NCI-H526 treated with DMSO at 0.1 percent for 48 hours (cell line): ENCODE measurements at places on chromosomes 2 and 18.

DNA sequence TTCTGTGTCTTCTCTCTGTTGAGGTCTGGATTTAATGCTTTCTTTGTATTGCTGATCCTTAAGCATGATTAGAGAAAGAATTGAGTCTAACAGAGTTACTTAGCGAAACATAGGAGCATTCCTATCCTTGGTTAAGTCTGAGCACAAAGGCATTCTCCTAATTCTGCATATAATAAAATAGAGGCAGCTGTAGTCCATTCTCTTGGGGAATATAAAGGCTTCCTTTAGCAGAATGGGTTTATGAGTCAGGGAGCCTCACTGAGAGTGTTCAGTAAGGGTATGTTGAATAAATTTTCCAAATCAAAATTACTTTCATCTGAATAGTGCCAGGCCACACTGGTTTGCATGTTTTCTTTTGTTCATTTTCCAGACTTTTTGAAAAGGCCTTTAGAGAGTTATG lies 101.5 kb downstream of the GALNT1 start:
- DNase-seq = no peak

- peak; percentile 21 for DNase-seq
Measured at GRCh38 chr2:54176577-54176976, 61.2 kb downstream of the ACYP2 start.

DNA sequence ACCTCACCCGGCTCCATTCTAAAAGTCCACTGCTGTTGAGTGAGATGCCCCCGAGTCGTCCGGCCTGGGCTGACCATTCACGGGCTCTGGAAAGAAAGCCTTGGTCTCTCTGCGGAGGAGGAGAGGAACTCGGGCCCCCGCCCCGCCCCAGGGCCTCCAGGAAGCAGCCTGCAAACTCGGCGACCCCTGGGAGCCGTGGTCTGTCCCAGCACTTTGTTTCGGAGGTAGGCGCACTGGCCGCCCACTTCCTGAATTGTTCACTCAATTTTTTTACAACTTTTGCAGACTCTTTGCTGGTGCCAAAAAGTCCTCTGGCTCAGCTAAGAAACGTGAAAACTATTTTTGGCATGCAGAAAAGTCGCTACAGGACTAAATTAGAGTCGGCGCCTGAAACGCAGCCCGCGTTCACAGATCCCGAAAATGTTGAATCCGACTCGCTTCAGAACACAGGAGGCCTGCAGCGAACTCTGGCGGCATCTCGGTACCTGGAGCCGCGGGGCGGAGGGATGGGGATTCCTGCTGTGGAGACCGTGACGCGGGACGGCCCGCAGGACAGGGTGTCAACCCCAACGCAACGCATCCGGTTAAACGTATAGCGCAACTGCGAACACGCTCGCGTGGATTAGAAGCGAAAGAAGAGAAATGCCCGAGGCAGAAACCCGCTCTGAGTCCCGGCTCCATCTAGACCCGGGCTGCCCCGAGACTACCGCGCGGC lies 1.5 kb downstream of the PXDN start:
- DNase-seq = no peak

DNA sequence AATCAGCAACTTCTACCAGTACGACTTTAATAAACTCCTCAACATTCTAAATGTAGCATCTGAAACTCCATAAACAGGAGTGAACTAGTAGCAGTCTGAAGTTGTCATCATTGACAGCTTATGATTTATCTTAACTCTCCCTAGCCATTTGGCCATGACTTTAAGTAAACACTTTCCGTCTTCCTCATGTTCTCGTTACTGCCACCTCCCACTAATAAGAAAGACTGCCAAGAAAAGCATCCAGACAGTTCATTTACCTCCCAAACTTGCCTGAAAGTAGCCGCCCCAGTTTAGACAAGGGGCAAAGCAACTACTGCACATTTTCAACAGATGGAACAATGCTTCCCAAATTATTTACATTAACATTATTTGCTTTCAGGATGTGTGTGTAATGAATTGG lies 287.5 kb downstream of the OSR1 start:
- no peak for DNase-seq

GRCh38 chr2:190435031-190435670 lies 27.0 kb downstream of the MFSD6 start:
- DNase-seq = no peak

DNA sequence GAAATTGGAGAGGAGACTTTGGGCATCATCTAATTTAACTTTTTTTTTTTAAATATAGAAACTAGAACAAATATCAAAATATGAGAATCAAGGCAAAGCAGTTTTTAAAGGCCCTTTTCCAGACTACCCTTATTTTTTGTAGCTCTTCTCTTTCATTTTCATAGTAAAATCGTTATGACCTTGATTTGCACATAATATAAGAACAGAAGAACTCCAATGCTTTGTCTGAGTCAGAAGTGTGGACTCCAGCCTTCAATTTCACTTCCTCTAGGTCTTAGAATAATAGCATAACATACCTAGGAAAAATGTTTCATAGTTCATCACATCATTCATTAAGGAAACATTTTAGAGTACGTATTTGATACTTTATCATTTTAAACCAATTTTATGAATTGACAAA lies 74.4 kb downstream of the ANKRD12 start:
- DNase-seq = no peak

GRCh38 chr2:237388036-237388435 lies 25.9 kb downstream of the COL6A3 start:
- DNase-seq = no peak

- DNase-seq = peak; percentile 4
Measured at GRCh38 chr2:43131051-43131889, 95.1 kb downstream of the ZFP36L2 start.

DNA sequence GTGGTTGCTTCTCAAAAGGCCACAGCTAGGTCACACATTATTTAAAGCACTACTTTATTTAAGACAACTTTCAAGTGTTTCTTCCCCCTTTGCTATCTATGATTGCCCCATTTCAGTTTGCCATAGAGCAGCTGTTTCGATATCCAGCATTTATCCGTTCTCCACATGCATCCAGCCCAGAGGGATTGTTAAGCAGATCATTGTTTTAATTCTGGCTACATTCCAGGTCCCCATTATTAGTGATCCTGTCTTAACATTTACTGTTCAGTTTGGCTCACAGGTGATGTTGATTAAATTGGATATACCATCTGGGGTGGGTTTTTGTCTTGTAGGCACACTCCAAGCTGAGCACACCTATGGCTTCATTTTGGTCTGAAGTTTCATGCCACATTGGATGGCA lies 638.7 kb downstream of the ZEB2 start:
- DNase-seq = no peak

- DNase-seq = no peak
Measured at GRCh38 chr2:178484245-178485041, 4.2 kb downstream of the PLEKHA3 start.

DNA sequence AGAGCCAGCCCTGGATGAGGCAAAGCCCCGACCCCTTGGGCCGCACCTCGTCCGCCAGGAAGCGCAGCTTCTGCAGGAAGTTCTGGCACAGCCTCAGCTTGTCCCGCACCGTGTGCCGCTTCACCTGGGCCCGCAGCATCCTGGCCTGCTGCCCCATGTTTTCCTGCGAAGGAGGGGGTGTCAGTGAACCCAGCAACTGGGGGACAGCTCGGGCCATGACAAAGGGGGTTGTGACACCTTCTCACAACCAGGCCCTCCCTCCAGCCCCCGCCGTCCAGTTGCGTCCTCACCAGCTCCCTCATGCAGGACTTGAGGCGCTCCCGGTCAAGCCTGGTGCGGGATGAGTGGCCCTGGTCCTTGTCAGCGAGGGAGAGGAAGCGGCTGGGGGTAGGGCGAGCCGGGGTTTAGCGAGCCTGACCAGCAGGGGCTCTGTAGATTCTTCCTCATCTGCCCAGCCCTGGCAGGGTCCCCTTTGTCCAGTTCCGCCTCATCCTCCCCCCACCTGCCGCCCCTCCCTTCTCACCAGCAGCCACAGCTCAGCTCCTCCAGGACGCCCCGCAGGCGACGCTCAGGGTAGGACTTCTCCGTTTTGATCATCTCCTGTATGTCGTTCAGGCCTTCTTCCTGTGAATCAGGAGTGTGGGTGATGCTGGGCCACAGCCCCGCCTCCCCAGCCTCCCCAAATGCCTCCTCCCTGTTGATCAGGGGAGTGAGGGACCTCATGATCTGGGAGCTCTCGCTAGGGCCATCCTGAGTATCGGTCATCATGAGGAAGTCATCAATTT lies 606 bp downstream of the OTOF start:
- DNase-seq = no peak

- no peak for DNase-seq
Measured at GRCh38 chr18:32368170-32368569, 102.5 kb downstream of the GAREM1 start.

DNA sequence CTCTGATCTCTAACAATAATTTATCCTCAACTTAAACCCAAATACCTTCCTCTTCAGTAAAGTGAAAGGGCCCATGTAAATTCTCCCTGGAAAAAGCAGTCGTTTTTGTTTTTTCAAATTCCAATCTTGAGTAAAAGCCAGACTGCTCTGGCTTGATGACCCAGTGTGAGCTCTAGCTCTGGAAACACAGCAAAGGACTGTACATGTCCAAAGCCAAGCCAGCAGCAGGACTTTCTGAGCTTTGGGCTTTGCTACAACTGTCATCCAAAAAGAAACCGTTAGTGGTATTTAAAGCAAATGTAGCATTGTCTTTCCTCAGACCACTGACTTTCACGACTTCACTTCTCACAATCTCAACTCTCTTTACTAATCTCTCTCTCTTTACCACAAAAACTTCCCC lies 25.4 kb downstream of the SH3YL1 start:
- no peak for DNase-seq

GRCh38 chr18:71808616-71809015 lies 735.5 kb downstream of the CBLN2 start:
- DNase-seq = no peak

DNA sequence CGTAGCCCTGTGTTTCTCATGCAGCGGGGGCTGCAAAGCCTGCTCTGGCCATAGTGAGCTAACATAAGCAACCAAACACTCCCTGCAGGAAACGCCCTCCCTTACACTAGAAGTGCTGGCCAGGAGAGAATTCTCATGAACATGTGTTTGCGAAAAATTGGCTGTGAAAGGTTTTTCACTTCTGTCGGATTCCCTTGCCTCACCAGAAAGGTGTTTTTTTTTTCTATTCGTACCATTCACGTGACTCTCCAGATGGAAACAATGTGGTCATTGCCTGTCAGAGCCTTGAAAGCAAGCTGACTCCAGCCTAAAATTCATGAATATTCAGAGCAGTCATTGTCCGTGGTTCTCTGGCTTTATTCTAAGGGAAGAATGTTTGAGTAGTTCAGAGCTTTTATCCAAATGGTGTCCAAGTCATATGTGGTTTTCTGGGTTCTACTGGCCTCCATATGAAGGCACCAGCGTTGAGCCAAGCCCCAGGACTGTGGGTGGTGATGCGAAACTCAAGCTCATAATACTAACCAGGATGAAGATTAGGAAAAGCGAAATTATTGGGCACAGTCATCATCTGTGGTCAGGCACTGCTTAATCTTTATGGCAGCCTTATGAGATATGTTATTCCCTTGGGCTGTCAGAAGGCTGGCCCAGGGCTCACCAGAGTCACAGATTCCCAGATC lies 236.4 kb downstream of the ALPK2 start:
- DNase-seq = no peak

- no peak for DNase-seq
Measured at GRCh38 chr2:31813016-31813415, 197.8 kb downstream of the MEMO1 start.

- DNase-seq = no peak
Measured at GRCh38 chr18:63922049-63922448, 14.3 kb downstream of the SERPINB10 start.

DNA sequence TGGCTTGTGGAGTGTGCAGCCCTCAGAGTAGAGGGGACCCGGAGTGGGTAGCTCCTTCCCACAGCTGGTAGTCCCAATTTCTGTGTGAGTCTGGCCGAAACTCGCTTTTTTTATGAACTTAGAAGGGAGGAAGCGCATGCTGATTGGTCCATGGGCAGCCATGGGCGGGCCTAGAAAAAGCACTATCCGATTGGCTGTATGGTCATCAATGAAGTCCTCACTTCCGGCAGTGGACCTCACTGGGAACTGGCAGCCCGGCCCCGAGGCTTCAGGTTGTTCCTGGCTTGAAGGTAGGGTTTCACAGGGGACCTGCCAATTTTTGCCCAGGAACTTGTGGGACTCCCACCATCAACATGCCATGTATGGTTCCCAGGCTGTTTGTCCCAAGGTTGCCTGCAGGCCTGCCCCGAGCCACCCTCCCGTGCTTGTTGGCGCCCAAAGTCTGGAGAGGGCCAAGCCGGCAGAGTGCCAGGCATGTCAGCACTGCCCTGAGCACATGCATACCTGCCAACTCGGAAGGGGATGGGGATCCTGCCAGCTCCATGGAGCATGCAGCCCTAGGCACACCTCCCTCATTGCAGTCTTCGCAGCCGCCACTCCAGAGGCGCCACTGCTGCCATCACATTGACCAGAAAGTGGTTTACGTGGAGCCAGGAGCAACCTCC lies 98.5 kb downstream of the ATP9B start:
- no peak for DNase-seq

DNA sequence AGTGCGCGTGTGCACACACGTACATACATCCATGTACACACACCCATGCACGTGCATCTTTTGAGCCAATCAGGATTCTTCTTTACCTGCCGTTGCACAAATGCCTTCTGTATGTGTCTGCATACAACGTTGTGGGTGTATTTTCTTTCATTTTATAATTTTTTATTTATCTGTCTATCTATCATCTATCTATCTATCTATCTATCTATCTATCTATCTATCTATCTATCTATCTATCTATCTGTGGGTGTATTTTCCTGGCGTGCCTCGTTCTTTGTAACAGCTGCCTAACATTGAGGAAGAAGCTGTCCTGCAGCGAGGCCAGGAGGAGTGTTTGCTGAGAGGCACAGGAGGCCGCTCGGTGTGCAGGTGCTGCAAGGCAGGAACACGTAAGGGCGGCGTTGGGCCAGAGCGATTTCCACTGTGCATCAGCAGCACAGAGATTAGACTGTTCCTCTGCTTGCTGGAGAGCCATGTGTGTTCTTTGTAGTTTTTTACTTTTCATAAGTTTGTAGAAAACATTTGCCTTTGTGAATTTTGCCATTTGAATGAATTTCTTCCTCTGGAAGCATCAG lies 84.4 kb downstream of the DGKD start:
- no peak for DNase-seq

DNA sequence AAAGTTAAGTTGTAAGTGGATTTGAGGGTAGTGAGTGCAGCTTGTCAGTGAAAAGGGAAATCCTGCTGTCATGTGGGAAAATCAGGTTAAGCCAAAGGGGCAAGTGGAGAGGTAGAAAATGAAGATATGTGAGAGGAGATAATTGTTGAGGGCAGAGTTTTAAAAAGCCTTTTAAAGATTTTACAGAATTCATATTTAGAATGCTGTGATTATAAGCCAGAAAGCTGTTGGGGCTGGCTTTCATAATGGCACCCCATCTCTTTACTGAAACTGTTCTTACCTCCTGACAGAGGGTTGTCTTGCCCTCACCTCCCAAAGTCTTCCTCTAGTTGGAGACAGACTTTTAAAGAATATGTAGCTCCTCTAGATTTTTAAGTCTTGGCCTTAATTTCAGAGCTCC lies 86.9 kb downstream of the MYO3B start:
- no peak for DNase-seq

DNA sequence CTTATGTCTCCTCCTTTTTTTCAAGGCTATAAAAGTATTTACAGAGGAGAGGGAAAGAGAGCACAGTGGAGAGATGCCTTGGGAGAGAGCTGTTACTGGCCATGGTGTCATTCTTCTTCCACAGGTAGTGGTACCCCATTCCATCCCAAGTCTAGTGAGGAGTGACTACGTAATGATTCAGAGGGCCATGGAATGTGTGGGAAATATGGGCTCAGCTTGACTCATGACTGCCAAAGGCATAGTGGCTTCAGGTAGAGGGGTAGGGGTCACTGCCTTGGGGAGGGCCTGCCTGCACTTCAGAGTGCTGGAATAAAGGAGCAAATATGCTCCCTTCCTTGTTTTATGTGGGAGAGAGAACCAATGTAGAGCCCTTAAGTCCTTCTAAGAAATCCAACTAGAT lies 620.6 kb downstream of the IRS1 start:
- DNase-seq = no peak

GRCh38 chr18:23183411-23184150 lies 48.3 kb downstream of the CABLES1 start:
- no peak for DNase-seq
